ENCODE measurements at places on chromosomes 6 and 20. TPM values are rescaled to one million over a fixed set of nuclear protein-coding genes. Genes with fewer than 3 reads are reported as not detected.

- DNase-seq = no peak
These were observed 1.4 kb downstream of the ZNF184 start for GRCh38 chr6:27471365-27472115.

- no peak for DNase-seq
These were observed 94.9 kb downstream of the KCNB1 start for GRCh38 chr20:49387581-49387939.

- no peak for DNase-seq
These were observed 226.2 kb upstream of the MARCKS start for GRCh38 chr6:113630738-113631535.

- no peak for DNase-seq
These were observed 41.9 kb downstream of the SYCP2 start for GRCh38 chr20:59891581-59891980.

DNA sequence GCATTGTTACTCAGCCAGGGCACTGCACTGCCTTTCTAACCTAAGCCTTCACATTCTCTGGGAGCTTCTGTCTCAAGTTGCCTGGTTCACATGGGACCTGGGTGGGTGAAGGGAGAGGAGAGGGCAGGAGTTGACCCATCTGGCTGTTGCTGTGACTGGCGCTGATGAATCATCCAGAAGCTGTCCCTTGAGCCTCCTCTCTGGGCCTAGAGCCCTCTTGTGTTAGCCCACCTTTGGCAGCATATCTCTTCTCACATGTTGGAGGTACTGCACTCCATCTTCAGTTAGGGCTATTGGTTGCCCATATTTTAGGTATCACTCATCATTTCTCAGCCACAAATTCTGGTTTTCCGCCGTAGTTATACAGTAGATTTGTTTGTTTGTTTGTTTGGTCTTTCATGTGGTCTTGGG is 19.8 kb downstream of the XRN2 start:
- no peak for DNase-seq

GRCh38 chr6:37477656-37478435 is 21.8 kb downstream of the CCDC167 start:
- DNase-seq = no peak

DNA sequence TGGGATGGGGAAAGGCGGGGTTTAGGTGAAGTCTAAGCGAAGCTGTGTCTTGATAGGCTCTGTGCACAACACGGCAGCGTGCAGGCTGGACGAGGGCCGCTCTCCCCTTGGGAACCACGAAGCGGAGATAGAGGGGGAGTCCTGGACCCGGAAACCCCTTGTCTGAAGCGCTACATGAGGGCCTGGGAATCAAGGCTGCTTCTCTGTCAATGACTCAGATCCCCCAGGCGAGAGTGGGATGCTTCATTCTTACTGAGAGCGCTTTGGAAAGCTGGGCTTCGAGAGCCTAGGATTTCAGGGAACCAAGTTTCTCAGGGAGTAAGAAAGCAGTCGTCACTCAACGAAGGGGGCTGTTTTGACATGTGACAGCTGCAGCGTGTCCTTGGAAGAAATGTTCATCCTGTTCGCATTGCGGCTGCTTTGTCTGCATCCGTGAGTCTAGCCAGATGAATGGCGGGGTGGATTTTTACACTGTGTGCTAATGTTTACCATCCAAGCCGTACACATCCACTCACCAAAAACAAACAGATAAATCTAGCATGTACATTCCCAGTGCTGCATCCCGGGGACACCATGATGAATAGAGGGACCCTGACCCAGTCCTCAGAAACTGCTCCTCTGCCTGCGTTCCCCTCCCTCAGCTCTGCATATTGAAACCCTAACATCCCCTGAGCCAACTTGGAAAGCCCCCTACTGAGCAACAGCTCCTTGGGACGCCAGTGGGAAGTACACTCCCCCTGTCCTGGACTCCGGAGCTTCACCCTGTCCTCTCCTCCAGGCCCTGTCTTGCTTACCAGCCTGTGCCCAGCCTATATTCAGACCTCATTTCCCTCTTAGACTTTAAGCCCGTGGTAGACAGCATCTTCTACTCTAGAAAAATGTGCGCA is 24.5 kb upstream of the RTF2 start:
- DNase-seq = no peak

- DNase-seq = no peak
These were observed 27.1 kb upstream of the EMILIN3 start for GRCh38 chr20:41393705-41394066.

DNA sequence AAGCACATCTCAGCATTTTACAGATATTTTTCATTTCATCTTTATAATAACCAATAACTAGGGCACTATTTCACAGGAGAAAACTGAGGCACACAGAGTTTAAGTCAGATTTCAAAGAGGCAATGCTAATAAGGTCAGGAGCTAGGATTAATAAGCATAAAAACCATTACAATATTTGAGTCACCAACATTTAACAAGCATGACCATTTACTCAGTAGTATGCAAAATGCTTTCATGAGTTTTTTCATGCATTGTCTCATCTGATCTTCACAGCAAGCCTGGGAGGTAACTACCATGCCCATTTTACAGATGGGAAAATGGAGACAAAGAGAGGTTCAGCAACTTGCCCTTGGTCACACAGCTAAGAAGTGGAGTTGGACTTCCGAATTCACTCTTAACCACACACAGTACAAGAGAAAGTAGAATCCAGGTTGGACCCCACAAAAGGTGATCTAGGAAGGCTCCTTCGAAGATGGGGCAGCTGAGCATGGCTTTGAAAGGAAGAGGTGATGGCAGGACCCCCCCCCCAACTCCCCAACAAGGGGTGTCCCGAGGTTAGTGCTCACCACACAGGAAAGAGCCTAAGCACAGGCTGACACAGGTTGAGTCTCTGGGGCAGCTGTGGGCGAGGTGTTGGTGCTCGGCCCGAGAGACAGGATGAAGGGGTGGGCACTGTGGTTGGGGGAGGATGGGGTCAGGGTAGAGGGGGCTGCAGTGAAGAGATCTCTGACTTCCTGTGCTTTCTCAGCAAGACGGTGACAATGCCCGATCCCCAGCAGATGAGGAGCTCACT is 108.8 kb downstream of the PREX1 start:
- no peak for DNase-seq

DNA sequence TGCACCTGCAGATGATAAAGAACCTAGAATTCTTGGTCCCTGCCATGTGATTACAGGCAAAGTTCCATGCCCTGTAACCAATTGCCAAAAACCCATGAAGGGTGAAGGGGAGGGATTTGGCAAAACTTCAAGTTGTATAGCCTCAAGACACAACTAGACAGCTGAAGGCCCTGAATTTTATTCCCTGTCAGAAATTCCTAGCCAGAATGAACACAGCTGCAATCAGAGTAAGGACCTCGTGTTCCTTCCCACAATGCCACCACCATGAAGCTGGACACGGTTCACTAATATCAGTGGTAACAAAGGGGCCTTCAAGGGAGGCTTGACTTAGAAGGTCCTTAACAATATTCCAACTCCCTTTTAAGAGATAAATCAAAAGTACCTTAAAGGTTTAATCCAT is 22.5 kb upstream of the IRAK1BP1 start:
- no peak for DNase-seq

GRCh38 chr20:50281831-50282591 is 91.4 kb downstream of the CEBPB start:
- DNase-seq = no peak

DNA sequence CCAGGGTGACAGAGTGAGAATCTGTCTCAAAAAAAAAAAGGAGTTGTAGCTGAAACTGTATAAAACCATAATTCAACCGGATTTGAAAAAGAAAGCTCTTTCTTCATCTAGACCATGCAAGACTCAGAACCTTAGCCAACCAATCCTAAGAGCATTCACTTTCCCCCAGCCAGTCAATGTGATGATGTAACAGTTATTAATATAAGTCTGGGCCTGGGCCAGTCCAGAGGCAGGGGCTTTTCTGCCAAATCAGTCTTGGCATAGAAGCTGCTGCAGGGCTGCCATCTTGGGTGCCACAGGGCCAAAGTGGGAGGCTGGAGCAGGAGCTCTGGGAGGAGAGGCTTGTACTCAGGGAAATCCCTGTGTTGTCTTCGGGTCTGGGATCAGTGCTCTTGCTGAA is 288.4 kb downstream of the CLIC5 start:
- DNase-seq = no peak

DNA sequence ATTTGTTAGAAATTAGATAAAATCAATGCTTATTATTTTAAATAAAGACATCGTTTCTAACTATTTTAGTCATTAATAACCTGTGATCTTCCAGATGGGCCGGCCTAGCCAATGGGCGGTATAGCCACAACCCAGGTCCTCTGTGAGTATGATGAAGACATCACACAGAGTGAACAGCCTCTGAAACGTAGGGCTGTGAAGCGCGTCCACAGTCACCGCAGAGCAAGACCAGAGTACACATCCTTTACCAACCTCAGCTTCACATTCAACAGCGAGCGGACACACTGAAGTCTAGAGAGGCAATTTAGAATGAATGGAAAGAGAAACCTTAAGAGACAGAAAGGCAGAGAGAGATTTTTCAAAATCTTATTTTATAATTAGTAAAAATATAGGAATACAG is 125.0 kb upstream of the RPS6KA2 start:
- DNase-seq = no peak

- no peak for DNase-seq
These were observed 10.9 kb downstream of the C6orf132 start for GRCh38 chr6:42131531-42131930.

- DNase-seq = no peak
These were observed 4.6 kb downstream of the JARID2 start for GRCh38 chr6:15250187-15251168.

DNA sequence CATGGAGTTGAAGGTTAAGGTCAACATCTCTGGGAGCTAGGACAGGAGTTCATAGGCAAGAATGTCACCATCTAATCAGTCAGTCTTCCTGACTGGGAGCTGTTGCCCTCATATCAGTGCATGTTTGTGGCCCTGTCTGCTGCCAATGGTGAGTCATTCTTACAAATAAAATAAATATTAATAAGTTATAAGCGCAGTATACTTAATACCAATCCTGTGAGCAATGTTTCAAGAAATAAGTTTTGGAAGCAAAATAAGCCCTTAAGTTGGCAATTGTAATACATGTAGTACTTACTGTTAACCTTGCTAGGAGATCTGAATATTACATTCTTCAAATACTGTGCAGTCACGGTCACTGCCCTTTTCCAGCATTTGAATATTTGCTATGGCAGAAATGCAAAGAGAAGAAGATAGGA is 20.2 kb upstream of the MDGA1 start:
- no peak for DNase-seq

ZKSCAN4 gene
- total RNA-seq = 4.8 TPM

GGTLC1 gene
- not detected for total RNA-seq

LPA gene
- not detected for total RNA-seq

TUBB1 gene
- not detected for total RNA-seq

RPP21 gene
- 44.7 TPM for total RNA-seq

NKX2-2 gene
- 1.4 TPM for total RNA-seq

SSTR4 gene
- not detected for total RNA-seq

POU3F2 gene
- not detected for total RNA-seq

GHRH gene
- not detected for total RNA-seq

NKAIN4 gene
- not detected for total RNA-seq

SLC17A9 gene
- 17.7 TPM for total RNA-seq

PRRT1 gene
- total RNA-seq = 2.0 TPM
